Stimulated activated CD4-positive, alpha-beta T cell treated with anti-CD3 and anti-CD28 coated beads, Interleukin-1b, Interleukin-23, amount 100 ng/mL, for 1 hour (primary cell): ENCODE measurements at places on chromosomes 7 and 10.

DNA sequence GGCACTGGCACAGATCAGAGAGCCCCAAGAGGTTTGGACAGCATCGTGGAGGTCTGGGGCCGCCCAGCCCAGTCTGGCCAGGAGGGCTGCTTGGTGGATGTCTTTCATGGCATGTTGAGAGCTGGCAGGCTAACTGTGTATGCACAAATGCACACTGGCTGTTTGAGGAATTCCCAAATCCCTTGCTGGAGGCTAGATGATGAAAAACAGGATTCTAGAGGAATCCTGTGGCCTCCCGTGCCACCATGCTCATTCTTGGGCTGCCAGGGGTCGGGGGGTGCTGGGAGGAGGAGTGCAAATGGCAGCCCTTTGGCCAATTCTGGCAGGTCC is 26.5 kb downstream of the LEP start:
- no peak for DNase-seq

GRCh38 chr10:77699080-77699645 is 61.6 kb upstream of the KCNMA1 start:
- DNase-seq: no peak

- no peak for DNase-seq
These were observed at the start of gene GLI3 for GRCh38 chr7:42236976-42237810. Gene GLI3 (minus strand): TSS chr7:42237209. CDS start chr7:42223253, 13,956 bp downstream.

DNA sequence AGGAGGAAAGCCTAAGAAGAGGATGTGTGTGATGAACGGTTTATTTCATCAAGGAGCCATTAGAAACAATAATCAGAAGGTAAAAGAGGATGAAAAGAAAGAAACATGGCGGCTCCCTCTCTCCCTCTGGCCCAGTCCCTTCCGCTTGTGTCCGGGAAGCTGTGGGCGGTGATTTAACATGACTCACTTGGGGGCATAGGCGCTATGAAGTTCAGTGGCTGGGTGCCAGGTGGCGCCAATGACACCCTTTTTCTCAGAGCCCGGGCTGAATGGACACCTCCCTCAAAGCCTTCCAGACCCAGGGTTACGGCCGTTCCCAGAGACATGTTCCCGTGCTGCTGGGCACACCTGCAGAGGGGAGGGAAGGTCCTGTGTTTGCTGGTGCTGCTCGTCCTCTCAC is 244.0 kb downstream of the SKAP2 start:
- DNase-seq: no peak

DNA sequence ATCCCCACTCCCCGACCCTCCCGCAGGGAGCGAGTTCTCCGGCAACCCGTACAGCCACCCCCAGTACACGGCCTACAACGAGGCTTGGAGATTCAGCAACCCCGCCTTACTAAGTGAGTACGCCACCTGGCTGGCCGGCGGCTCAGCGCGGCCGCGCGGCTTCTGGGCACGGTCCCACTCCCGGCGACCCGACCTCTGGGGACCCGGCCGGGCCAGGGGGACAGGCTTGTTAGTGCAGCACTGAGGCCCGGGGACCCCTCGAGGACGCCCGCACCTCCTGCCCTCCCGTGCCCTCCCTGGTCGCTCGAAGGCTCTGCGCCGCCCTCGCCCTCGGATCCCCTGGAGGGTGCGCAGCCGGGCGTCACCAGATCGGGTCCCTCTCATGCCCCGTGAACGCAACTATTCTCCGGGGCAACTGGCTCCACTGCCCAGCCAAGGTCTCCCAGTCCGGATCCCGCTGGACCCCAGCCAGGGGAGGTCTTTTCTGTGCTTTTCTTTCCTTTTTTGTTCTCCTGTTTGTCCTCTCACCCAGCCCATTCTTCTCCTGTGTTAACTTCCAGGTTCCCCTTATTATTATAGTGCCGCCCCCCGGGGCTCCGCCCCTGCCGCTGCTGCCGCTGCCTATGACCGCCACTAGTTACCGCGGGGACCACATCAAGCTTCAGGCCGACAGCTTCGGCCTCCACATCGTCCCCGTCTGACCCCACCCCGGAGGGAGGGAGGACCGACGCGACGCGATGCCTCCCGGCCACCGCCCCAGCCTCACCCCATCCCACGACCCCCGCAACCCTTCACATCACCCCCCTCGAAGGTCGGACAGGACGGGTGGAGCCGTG is 81.8 kb downstream of the PAX2 start:
- DNase-seq: no peak

DNA sequence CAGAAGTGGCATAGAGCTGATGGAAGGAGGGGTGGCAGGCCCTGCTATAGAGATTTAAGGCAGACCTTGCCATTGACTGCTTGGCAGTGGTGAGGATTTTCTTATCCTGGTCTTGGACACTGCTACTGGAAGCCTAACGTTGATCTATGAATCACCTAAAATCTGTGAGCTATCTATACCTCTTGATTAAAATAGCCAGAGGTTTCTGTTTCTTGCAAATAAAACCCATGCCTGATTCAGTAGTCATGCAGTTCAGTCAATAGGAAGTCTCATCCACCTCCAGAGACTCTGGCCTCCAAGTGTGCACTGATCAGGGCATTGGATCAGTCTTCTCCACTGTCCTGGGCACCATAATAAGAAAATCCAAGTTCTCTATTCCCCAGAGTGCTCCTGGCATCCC is 286.5 kb downstream of the PTEN start:
- DNase-seq: no peak

DNA sequence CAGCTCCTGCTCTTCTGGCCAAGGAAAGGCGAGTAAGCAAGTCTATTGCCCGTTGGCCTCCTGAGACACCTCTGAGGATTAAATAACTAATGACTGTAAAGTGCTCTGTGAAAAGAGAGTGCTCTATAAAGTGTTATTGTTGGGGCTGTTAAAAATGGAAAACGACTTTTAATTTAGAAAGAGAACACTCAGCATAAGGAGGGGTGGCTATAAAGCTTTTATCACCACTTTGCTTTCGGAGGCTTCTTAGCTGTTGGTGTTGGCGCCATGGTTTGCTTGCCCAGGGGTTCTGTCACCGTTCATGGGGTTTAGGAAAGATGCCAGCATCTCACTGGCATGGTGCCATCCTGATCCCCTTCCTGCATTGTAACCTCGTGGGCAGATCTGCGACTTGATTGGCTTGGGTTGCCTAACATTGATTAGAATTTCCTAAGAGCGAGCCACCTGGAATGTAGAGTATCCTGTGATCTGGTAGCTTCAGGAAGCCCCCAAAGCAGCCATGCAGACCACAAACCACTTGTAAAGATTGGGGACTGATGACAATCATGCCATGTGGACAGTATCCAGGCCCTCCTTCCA is 509.9 kb downstream of the LRMDA start:
- no peak for DNase-seq

DNA sequence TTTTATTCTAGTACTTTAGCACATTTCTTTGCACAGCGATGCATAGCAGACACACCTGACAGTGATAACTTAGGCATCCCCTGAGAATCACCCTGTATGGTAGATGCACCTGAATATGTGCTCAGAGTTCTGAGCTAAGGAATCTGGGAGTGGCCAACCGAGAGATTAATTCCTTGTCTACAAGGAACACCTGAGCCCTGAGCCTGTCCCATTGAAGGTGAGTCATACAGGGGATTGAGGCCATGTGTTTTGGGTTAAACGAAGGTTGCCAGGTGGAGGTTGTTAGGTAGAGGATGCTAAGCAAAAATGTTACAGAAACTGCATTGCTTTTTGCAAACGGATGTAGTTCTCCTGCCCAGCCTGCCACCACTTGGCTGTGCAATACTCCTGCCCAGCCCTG is 128.9 kb downstream of the AMPH start:
- no peak for DNase-seq

DNA sequence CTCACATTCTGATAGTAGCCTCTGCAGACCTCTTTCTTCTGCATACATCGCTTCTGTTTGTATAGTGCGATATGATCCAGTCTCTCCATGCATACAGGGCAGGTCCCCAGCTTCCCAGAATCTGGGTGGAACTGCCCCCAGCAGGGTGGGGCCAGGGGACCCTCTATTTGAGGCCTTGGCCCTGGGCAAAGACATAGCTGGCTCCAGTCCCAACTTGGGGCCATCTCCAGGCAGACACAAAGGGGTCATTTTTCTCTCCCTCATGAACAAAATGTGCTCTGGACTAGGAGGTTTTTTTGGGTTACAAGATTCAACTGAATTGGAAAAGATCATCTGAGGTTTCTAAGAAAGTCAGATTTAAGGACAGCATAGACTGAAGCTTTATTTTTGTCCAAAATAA is 21.1 kb upstream of the HSPA12A start:
- DNase-seq: no peak

DNA sequence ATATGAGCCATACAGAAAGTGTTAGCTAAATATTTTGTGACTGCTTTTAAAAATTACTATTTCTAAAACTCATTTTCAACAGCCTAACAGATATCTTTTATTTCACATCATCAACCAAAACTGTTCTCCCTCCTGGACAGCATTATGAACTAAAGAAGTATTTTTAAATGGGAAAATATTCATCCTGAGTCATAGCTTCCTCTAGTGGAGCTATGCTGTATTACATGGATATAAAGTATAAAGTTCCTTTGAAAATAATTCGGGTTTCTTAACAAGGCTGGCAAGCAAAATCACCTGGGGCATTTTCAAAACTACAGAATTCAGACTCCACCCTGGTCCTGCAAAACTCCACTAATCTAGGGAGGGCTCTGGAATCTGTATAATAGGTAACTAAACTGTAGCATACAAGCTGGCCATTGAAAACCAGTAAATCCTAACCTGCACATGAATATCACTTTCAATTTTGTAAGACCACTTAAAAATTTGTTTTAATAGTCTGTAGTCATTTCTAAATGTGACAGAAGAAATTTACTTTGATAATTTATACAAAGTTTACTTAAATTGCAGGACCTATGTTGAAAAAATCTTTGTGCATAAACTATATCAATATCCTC is 53.5 kb downstream of the SCIN start:
- no peak for DNase-seq

DNA sequence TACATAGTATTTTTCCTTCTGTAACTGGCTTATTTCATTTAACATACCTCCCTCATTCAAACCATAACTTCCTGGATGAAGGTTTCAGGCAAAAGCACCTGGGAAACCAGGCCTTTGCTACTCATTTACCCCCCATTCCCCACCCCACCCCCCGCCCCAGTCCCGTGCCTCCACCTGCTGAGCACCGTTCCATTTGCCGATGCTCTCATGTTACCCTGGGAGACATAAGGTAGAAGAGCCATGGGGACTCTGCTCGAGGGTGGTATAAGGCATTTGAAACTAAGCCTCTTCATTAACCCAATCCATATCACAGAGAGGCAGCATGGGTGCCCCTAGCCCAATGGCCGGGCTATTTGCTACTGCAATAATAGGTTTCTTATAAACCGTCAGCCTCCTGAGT is 22.2 kb upstream of the MCM10 start:
- no peak for DNase-seq

DNA sequence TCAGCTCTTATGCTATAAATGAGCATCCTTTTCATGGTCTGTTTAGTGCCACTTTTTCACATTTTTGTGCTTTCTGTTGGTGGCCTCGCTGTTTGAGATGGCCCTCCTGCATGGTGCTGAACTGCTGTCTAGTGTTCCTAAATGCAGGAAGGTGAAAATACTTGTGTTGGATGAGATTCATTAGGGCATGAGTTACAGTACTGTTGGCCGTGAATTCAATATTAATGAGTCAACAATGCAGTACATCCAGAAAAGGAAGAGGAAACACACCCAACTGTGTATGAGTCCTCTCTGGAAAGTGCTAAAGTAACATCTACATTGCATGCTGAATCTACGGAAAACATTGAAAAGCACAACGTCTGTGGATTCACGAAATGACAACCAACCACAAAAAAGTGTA is 124.0 kb downstream of the HERPUD2 start:
- no peak for DNase-seq

DNA sequence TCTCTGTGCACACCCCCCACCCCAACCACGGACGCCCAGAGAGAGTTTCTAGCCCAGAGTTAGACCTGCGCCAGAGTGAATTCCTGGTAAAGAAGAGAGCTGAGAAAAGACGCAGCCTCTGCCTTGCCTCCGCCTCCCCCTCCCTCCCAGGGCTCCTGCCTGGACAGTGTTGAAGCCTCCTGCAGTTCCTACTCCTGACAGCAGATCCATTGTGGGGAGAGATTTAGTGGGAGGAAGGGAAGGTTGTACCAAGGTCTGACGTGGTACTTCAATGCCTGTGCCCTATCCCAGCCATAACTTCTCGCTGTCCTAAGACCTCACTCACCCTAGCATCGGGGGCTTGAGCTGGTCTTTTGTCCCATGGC is 952 bp downstream of the SRRM3 start:
- no peak for DNase-seq

GRCh38 chr7:134894928-134895327 is 91.4 kb upstream of the AGBL3 start:
- no peak for DNase-seq

DNA sequence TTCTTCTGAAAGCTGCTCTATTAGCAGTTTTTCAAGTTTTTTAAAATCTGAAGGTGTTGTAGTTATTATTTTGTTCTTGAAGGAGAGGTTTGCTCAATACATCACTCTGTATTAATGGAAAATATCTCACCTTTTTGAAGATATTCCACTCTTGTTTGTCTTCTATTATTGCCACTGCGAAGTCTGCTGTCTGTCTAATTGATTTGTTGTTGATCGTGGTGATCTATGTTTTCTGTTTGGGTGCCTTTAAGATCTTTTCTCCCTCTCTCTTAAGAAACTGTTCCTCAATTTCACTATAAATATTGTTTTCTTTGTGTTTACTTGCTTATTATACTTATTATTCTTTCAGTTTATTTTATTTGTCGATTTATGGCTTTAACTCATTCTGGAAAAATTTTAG is 64.9 kb upstream of the FZD8 start:
- no peak for DNase-seq

DNA sequence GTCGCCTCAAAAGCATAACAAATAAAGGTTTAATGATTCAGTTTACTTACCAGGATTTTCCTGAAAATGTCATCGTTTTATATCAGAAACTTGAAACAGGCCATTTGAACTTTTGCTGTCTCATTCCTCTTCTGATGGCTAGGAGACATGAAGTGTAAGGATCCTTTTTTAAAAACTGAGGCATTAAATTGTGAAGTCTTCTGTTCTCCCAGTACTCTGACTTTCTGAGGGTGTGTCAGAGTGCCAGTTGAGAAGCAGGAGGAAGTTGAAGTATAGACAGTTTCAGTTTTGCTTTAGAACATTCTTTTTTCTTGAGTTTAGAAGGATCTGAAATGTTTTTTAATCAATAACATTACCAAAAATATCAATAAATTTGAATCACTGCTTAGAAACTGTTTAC is at the start of gene SAMD9L:
Gene SAMD9L (minus strand): TSS at position 242 of the 400 bp plus-strand sequence. CDS start 12,414 bp downstream, outside the sequence.
- no peak for DNase-seq

GRCh38 chr7:123797673-123798531 is 47.1 kb upstream of the HYAL4 start:
- DNase-seq: no peak
